CD4-positive, alpha-beta T cell treated with Interleukin-6 at 100 ng/mL for 8 hours (primary cell): ENCODE measurements at places on chromosomes 1 and 21.

GRCh38 chr1:119933397-119933796 is 37.1 kb upstream of the ADAM30 start:
- no peak for DNase-seq

- DNase-seq, result no peak
Observed at GRCh38 chr21:16377857-16378256, 648.1 kb downstream of the USP25 start.

- DNase-seq, result no peak
Observed at GRCh38 chr1:25566176-25566729, 22.8 kb downstream of the LDLRAP1 start.

DNA sequence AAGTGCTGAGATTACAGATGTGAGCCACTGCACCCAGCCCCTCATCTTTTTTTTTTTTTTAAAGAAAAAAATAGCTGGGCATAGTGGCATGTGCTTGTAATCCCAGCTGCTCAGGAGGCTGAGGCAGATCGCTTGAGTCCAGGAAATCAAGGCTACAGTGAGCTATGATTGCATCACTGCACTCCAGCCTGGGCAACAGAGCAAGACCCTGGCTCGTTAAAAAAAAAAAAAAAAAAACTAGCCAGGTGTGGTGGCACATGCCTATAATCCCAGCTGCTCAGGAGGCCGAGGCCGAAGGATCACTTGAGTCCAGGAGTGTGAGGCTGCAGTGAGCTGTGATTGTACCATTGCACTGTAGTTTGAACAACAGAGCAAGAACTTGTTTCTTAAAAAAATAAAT is 13.8 kb downstream of the SZRD1 start:
- DNase-seq, result no peak

- DNase-seq, result no peak
Observed at GRCh38 chr21:34885125-34885524, 164.0 kb downstream of the RUNX1 start.

DNA sequence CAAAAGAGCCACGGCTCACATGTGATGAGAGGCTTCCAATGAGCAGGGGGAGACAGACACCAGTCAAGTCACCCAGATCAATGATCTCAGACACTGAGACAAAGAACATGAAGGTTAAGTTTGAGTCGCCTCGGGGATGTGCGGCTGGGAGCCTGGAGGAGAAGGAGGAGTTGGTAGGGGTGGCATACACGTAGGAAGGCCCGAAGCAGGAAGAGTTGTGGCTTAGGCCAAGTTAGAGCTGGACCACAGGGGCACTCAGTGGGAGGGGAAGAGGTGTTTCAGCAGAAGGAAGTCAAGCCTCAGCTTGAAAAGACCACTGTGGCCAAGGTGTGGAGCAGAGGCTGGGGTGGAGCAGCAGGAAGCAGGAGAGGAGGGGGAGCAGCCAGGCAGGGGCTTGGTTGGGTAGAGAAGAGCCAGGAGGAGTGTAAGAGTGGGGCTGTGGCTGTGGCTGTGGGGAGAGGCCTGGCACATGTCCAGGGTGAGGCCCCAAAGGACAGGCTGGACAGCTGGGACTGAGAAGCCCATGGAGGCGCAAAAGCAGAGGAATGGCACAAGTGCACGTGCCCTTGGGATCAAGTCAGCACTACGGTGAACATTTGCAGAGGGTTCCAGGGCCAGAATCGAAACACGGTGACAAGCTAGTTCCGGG is 27.6 kb downstream of the CTNNBIP1 start:
- no peak for DNase-seq

DNA sequence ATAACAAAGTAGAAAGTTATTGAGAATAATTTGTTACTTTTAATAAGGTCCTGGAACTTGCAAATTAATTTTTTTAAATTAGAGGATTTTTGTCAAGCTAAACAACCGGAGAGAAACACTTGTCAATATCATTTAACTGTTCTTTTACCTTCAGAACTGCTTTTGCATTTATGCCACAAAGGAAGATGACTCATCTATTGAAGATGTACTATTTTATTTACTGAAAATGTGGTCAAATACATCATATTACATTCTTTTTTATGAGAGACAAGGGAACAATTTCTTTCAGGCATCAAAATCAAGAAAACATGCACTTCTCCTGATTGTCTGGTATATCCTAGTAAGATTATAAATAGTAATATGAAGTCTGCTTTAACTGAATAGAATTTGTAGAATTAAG is 558.2 kb upstream of the PRMT6 start:
- no peak for DNase-seq
